ENCODE measurements at places on chromosomes 5 and 9.

DNA sequence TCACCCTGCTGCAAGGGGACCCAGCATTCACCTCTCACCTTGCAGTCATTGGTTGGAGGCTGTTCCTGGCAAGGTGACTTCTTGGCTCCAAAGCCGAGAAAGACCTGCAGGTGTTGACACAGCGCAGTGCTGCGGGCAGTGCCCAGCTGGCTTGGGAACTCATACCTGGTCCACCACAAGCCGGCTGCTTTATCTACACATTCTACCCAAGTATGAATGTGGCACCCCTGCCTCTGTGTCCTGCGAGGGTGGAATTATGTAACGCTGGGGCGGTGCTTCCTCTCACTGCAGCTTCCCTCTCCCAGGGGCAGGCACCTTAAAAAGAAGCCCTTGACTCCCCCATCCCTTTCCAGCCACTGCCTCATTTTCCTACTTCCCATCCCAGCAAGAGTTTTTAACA lies 2.5 kb upstream of the ZMYND19 start:
- DNase-seq: no peak

DNA sequence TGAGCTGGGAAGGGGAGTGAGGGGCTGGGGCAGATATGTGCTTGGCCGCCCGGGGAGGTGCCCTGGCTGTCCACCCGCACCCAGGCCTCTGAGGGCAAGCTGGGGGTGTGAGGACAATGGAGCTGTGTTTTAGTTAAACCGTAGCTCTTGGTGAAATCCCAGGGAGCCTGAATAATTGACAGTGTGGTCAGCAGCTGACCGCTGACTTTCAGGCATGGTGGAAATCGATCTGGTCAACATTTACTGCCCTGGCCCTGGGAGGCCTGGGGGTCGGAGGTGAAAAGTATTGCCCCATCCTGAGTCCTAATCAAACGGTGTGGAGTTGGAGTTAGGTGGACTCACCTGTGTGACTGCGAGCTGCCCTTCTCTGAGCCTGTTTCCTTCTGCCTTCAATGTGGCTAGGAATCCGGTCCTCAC lies 31.2 kb upstream of the CRB2 start:
- DNase-seq: no peak

DNA sequence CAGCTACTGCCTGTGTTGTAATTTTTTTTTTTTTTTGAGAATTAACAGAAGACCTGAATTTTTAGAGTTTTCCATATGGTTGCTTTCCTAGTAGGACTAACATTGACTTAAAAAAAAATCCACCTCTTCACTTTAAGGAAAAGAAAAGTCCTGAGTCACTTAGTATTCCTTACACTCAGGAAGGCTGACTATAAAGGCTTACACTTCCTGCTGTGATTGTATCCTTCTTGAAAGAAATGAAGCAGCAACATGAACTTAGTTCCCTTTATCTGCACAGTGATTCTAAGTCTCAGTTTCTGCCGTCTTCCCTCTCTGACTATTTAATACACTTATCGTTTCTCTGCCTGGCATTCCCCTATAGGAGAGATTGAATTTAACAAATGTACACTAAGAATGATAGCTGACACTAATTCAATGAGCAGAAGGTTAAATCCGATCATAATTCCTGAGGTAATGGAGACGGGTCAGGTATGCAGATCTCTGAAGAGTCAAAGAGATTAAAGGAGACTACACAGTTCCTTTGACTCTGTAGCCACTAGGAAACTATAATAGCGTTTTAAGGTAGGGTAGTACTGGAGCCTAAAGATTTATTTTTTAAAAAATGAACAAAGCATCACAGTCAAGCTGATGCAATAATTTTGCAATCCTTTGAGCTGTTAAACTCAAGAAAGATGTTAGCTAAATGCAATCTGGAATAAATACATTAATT lies 185.1 kb upstream of the ELAVL2 start:
- no peak for DNase-seq

GRCh38 chr9:135244271-135245221 lies 157.1 kb downstream of the OLFM1 start:
- no peak for DNase-seq

DNA sequence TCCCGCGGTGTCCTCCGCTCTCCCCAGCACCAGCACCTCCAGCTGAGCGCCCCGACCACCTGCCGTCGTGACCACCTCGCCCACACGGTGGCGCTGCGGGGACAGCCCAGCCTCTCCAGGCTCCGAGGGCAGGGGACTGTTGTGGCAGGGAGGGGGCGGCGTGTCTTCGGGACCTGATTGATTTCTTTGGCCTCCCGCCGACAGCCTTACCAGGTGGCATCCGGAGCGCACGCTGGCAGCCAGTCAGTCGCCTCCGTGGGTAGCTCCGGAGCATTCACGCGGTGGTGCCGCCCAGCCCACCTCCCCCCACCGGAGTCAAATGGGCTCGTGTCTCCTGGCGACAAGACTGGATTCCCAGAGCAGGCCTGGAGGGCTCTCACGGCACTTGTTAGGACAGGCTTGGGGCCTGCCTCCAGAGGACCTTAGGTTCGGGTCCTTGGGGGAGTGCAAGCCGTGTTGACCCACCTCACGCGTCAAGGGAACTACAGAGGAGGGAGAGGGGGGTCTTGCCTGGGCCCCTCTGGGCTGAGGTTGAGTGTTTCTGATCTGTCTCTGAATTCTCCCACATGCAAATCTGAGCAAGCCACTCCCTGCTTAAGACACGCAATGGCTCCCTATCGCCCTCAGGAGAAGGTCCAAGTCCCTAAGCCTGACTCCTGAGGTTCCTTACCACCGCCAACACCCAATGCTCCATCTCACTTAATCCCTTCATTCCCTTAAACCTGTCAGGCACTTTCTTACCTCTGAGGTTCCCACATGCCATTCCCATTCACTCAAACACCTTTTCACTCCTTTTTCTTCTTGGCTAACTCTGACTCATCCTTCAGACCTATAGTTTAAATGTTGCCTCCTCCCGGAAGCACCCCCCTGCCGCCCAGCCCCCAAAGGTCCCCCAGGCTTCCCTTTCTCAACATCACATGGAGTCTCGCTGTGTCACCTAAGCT lies 51.2 kb upstream of the GGTA1 start:
- no peak for DNase-seq

DNA sequence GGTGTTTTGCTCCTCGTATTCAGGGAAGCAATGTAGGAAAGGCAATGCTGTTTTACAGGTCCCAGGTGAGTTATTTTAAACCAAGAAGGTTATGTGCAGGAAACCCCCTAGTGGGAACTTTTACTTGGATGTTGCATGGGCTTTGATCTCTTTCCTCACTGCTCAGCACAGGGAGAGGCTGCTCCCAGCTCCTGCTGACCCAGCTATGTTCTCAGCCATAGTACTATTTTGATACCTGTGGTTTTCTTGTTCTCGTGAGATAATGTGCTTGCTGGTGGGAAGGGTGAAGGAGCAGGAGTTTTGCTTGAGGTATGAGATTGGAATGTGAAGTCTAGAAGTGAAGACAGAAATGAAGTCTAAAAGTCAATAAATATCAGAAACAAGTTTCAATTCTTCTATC lies 265.6 kb upstream of the FBXL7 start:
- no peak for DNase-seq

GRCh38 chr5:90916947-90917800 lies 358.6 kb downstream of the ADGRV1 start:
- no peak for DNase-seq

DNA sequence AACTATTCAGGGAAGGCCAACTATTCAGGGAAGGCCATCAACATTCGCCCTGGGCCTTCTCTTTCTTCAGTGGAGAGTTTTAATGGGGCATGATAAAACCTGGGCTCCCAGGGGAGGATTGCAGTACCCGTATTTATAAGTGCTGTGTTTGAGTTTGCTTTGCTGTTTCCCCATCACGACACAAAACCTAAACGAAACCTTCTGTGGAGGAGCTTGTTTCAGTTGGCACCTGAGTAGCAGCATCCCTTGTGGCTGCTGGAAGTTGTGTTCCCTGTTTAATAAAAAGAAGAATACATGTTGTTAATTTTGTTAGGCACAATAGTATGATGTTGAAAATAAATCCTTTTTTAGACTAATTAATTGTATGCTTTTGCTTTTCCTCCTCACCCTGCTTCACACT lies 8.3 kb downstream of the WDR31 start:
- no peak for DNase-seq
